ENCODE measurements at places on chromosomes 7 and 10.

DNA sequence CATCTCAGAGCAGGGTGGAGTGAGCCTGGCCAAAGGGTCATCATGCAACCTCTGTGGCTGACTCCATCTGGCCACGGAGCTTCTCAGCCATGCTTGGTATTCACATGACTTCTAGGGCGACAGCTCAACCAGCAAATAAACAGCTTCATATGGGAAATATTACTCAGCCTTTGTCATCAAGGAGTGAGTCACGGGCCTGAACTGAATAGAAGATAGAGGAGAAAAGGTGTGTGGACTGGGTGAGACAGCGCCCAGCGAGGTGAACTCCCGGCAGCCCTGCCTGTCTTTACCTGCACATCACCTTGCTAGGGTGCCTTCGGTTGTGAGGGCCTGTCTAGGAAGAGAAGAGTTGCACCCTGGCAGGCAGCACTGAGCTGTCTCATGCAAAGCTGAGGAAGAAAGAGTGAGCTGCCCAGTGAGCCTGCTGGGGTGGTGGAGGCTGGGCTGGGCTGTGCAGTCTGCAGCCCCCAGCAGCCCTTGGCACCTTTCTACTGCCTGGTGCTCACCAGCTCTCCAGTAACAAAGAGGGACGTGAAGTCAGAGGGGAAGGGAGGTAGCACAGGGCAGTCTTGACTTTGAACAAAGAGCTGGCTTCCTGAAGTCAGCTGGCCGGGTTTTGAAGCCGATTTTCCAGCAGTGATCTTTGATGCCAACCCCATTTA, 114.2 kb downstream of the EGFR start:
- no peak for DNase-seq

DNA sequence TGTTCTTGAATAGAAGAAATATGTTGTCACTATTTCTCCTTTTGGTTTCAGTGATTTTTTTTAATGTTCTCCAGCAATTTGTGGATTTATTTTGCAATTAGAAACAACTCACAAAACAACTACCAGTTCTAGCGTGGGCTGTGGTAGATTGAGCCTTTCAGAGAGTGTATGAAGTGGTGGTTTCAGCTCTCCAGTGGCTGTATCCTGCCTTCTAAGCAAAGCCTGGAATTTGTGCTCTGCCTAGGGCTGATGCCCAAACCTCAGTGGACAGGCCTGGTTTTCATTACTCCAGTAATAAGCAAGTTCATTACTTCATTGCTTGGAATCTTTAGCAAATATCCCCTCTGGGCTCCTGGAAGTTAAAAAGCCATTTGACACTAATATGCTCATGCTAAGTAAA, 35.9 kb downstream of the APBB1IP start:
- no peak for DNase-seq

DNA sequence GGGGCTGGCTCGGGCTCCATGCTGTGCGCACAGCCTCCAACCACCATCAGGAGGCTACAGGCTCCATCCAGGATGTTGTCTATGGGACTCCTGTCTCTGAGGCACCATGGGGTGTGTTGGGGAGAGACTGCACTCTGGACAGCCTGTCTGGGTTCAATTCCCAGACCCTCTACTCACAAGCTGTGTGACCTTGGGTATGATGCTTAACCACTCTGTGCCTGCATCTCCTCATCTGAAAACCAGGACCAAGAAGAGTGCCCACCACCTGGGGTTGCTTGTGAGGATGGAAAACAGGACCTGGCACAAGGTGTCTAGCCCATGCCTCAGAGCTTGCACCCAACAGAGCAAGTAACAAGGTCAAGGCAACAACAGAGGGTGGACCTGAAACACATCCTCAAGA, 109.8 kb downstream of the KCNMA1 start:
- no peak for DNase-seq

GRCh38 chr7:103418241-103418640, 27.8 kb downstream of the SLC26A5 start:
- no peak for DNase-seq

DNA sequence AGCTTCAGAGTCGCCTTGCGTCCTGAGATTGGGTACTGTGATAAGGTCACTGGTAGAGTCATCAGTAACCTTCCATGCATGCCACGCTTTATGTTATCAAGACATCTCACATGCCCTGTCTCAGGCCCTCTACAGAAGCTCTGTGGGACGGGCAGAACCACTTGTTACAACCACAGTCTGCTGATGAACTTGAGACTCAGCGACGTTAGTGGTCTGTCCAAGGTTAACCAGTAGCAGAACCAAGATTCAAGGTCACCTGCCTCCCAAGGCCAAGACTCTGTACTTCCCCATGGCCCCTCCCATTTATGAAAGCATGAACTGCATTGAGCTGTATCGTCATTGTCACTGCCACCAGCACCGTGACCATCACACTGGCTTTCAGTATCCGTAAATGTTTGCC, 15.0 kb downstream of the IQCE start:
- DNase-seq = no peak

GRCh38 chr7:100575746-100576383, 2.2 kb upstream of the SAP25 start:
- DNase-seq = no peak

- no peak for DNase-seq
Observed at GRCh38 chr10:119113751-119114732, 10.1 kb downstream of the DENND10 start.

DNA sequence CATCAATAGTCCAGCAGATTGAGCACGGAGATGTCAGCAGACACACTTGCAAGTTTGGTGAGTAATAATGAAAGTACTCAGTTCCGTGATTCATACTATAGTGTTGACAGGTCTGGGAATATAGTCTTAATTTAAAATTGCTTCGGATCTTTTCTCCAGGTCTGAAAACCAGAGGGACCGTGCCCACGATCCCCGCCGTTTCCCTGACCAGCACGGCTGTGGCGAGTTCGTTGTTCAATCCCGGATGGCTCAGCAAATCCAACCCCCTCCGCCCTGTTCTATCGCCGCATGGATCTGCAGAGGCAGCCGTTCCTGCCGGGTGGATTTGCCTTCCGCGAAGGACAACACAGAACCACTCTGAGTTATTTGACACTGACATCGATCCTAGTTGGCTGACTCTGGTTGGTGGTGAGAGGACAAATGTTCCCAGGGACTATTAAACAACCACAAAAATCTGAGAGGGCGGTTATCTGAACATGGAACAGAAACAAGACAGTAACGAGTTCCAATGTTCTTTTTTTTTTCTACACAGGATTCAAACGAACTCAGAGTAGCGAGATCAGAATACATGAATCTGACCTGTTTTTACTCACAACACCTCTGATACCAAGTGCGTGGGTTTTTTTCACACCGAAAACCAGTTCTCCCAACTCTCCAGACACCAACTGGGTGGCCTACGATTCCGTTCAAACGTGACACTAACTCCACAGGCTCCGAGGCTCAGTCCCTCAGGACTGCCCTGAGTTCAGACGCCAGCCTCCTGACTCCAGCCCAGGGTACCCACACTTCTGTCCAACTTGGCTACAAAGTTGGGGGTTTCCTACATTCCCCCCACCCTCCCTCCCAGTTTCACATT, 52.7 kb downstream of the RBM17 start:
- no peak for DNase-seq

GRCh38 chr10:22335173-22335933, 9.9 kb upstream of the SPAG6 start:
- DNase-seq = no peak

GRCh38 chr10:48474765-48475365, 130.0 kb downstream of the ARHGAP22 start:
- DNase-seq = no peak

DNA sequence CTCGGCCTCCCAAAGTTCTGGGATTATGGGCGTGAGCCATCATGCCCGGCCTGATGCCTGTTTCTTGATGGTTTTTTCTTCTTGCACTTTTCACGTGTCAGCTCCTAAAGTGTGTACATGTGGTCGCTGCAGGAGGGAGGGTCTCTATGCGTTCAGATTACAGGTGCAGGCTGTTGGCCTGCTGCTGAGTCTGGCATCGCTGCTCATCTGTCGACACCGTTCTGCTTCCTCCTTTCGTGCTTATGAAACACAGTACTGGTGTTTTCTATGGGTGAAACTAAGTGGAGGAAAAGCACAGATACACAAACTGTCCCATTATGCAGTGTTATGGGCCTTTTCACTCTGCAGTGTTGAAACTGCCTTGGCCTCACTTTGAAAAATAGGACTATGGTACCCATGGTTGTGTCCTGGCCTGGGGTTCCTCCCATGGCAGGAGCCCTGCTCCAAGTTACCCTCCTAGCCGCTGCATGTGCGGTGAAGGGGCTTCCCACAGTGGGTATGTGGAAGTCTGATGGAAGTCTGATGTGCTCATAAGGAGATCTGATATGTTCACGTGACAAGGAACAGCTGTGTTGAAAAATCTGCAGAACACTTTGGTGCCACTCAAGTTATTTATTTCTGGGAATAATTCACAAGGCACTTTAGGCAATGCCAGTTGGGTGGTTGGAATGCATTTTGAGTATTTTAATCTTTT, 23.5 kb downstream of the OGDH start:
- DNase-seq = peak; percentile 85

DNA sequence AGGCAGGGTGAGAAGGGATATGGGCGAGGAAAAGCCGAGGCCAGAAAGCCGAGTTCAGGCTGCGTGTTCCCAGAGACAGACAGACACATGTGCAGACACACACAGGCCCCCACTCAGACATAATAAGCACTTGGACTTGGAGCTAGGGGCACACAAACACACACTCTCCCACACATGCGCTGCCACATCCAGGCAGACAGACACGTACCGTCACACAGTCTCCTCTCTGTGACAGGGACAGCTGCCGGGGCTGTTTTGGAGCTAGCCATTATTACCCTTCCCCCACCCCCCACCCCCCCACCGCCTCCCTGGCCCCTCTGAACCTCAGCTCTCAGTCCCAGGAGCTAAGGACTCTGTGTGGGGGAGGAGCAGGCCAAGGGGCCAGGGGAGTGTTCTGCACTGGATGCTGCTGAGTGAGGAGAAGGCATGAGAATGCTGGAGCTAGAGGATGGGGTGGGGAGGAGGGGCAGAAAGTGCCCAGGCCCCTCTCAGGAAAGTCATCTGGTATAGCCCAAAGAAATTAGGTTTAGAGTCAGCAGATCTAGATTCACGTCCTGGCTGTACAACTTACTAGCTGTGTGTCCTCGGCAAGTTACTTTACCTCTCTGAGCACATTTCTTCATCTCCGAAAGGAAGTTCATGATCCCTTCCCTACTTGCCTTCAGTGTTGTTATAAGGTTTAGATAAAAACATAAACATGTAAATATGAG, 6.3 kb downstream of the PITX3 start:
- no peak for DNase-seq

GRCh38 chr10:92493362-92493761, 80.5 kb downstream of the IDE start:
- peak; percentile 68 for DNase-seq

DNA sequence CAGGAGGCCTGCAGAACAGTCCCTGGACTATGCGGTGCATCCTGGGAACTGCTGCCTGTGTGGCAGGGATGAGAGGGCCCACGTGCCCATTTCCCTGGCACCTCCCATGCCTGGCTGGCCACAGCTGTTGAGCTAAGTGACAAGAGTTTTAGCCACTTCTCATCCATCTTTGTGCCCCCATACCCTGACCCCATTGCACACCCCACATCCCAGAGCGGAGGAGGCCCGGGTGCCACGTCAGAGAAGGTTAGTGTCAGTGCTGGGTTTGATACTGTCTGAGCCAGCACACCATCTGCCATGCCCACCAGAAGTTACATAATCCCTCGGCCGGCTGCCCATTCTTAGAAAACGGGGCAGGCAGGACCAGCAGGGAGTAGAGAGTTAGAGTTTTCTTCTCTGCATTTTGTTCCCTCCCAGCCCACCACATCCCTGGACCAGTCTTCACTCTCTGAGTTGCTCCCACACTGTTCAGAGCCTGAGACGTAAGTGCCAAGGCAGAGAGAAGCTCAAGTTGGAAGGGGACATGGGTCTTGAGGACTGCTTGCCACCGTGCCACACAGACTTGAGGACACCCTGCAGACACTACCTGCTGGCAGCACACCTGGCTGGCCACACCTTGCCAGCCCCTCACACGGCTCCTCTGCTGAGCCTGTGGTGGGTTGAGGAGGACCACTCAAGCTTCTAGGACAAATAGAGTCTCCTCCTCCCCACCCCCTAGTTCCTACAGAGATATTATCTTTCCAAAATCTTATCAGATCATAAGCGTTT, 13.1 kb downstream of the UNC5B start:
- DNase-seq = no peak

- DNase-seq = no peak
Observed at GRCh38 chr7:7996568-7996967, 28.0 kb downstream of the GLCCI1 start.

DNA sequence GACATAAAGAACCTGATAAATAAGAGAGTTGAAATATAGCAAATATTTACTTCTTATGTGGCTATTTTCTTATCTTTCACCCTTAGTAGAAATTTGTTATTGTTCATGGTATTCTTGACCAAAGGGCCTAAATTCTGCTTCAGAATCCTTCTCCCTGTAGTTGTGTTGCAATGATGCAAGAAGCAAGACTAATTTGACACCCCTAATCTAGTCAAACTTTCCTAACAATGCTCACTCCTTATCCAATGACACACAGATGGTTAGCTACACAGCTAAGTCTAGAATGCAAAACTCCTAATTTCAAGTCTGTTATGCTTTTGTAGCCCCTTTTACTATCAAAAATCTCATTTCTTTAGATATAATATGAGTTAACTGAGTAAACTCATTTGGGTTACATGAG, 56.1 kb downstream of the TWIST1 start:
- no peak for DNase-seq

DNA sequence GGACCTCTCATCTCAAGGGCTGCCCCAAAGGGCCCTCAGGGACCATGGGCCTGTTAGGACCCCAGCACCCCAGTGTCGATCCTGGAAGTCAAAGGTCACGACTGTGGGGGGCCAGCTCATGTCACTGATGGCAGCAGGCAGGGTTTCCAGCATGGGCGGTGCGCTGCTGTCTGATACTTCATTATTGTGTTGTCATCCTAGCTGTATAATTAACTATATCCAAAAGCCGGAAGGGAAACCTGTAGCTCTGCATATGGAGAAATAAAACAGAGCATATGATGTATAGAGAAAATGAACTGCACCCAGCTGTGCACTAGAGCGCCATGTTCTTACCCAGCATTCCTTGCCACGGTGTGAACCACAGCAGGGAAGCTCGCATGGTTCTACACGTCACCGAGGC, 196.3 kb downstream of the EBF3 start:
- DNase-seq = no peak

DNA sequence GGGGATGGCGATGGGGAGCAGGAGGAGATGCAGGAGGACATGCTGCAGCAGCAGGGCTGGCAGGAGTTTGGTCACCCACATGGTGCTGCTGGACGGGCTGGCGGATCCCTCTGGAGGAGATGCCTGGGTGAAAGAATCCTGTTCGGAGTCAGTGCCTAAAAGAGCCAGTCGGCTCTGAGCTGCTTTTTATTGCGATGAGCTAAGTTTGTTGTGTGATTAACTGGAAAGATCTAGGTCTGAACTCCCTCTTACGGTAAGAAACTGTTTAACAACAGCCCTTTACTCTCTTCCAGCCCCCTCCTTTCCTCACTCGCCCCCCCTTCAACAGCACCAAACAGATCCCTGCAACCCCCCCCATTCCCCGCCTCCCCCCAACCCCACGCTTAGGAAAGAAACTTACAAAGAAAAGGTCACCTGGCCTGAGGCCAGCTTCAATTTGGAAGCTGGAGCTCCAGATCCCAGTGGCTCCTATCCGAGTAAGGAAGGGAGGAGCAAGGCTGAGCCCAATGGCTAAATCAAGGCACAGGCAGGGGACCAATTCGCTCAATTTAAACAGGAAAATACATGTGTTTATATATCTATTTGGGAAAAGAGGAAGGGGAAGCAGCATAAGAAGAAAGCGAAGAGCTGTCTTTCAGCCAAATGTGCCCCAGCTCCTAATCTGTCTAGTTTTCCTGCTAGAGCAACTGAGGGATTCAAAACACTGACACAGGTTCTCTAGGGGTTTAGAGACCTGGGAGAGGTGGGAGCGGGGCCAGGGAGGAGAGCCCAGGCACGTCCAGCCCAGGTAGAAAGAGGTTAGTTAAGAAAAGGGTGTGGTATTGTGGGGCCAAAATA, at the start of gene HGF:
Gene HGF (minus strand): TSS at position 157 of the 837 bp plus-strand sequence. CDS start 76 bp downstream, at position 81.
- DNase-seq = no peak
